Panc1 (cell line): ENCODE measurements at places on chromosomes 12 and 14. TPM values are rescaled to one million over a fixed set of nuclear protein-coding genes. Genes with fewer than 3 reads are reported as not detected.
A peak's percentile ranks its signal among the peaks of the same experiment; 100 is the strongest.

DNA sequence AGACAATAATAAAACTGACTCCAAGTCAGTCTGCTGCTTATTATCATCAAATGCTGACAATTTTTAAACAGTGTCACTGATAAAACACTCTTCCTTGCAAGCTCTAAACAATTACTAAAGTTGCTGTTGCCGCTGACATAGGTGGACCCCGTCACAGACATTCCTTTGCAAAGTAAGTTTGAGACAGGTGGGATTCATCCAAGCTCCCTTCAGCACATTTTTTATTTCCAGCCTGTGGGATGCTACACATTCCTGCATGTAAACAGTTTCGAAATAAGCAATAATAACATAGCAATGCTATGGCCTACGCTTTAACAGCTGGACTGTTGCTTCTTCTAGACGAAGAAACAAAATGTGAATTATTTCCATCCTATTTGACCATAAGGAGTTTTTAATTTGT lies 85.4 kb upstream of the HIF1A start:
- H3K4me1 ChIP-seq = no peaks in the 10 kb centered on the region
- no peak for DNase-seq
- no peak overlapping the region for H3K4me3 ChIP-seq
- H3K36me3 ChIP-seq = no peaks in the 10 kb centered on the region

GRCh38 chr12:68612202-68612601 lies 1.5 kb downstream of the RAP1B start:
- DNase-seq = no peak
- peaks cover 6% of the 10 kb centered on the region for H3K36me3 ChIP-seq
- peaks cover 45% of the 10 kb centered on the region for H3K4me1 ChIP-seq
- H3K4me3 ChIP-seq = peak overlapping the region; percentile 77

Gene TDRD9
- total RNA-seq = not detected

Gene MEG3
- 62.4 TPM for total RNA-seq

Gene KERA
- total RNA-seq = not detected

Gene GNB3
- total RNA-seq = 0.21 TPM
